ENCODE measurements at places on chromosomes 2 and 18.

DNA sequence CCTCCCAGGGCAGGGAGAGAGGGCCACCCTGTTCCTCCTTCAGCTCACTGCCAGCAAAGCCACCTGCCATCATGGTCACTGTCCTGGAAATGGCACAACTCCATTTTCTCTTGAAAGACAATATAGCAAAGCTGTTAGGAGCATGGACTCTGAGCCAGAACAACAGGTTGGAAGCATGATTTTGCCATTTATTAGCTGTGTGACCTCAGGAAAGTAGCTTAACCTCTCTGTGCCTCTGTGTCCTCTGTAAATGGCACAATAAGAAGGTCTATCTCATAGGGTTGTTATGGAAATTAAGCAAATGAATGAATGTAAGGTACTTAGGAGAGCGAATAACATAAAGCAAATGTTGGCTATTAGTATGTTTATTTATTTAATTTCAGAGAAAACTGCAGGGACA lies 730.4 kb upstream of the ID2 start:
- no peak for DNase-seq

- DNase-seq, result no peak
These were observed 67.0 kb upstream of the TCF4 start for GRCh38 chr18:55654986-55655385.

DNA sequence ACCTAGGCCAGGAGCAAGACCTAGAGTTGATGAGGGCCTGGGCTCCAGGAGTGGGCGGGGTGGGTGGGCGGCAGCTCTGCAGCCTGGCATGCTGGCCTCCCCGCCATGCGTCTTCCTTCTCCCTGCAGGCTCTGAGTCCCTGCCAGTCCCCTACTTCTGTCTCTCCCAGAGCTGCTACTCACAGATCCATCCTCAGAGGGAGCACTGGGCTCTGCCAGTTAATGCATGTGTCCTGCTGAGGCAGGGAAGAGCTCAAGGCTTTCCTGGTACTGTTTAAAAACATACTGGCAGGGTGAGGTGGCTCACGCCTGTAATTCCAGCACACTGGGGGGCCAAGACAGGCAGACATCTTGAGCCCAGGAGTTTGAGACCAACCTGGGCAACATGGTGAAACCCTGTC lies 38.7 kb upstream of the EDAR start:
- DNase-seq, result no peak

DNA sequence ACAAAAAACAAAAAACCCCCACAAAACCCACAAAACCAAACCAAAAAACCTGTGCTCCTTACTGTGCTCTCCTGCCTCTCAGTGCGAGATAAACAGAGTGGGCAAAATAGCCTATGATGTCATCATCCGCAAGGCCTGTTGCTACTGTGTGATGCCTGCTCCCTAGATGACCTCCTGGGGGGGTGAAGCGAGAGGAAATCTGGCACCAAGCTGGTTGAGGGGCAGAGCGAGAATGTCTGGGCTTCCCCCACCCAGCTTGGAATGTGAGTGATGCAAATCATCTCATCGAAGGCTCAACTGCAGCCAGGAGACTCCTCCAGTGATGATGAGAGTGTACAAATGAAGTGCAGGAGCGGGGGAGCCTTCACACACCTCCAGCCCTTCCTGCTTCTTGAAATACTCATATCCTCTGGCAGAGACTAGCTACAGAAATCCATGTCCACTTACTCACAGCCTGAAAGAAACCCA lies 57.7 kb upstream of the MAP4K3 start:
- DNase-seq, result no peak

GRCh38 chr2:177885828-177886466 lies 186.6 kb downstream of the PDE11A start:
- no peak for DNase-seq

DNA sequence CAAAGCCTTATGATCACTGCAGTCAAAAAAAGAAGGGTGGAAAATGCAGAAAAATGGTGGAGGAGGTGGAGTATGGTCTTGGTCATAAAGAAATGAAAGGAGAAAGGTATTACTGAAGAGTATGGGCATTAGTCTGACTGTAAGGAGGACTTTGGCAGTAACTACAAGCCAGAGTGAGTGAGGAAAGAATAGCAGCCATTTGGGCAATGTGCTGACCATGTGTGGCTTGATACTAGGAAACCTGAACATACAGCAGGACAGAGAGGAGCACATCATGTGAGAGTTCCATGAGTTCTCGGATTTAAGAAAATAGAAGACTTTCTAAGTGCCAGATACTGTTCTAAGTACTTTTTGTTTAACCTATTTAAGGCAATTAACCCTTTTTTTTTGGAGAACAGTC lies 8.5 kb downstream of the DTNA start:
- DNase-seq, result no peak

- DNase-seq, result no peak
These were observed 37.4 kb upstream of the SLC39A10 start for GRCh38 chr2:195619590-195619989.
